Activated naive CD8-positive, alpha-beta T cell treated with anti-CD3 and anti-CD28 coated beads for 36 hours (primary cell): ENCODE measurements at places on chromosomes 2 and 18. TPM values are rescaled to one million over a fixed set of nuclear protein-coding genes. Genes with fewer than 3 reads are reported as not detected.

GRCh38 chr2:237060534-237061312 lies 25.0 kb upstream of the COPS8 start:
- peak; percentile 10 for DNase-seq

DNA sequence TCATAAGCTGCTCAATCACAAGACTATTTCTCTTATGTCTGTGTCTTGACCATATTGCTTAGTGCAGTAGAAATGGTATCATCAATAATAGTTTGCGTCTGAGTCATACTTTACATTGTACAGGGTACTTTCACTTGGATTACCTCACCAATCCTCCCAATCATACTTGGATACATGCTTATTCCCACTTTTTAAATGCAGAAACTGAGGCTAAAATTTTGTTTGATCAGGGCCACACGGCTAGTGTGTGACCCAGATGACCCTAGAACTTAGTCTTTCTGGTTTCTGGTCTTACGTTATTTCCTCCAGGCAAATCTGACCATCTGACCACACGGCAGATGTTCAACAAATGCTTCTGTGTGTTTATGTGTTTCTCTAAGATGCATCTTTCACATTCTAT lies 23.8 kb upstream of the CCL20 start:
- DNase-seq: no peak

DNA sequence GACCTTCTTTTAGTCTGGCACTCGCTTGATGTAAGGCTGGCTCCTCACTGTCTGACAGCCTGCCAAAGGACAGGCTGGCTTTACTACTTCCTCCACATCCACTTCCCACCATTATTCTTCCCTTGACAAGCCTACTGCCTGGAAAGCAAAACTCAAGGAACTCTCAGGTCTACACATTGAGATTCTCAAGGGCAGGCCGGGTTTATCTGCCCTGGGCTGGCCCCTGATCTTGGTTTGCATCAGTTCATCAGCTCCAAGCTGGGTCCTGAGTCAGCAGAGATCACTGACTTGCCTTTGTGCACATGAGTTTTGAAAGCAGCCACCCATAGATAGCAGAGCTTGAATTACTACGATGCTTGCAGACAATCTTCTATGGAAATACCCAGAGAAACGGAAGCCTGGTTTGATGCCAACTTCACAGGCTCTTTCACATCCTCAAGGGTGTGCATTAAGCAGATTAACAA lies 53.9 kb downstream of the KCTD18 start:
- no peak for DNase-seq

DNA sequence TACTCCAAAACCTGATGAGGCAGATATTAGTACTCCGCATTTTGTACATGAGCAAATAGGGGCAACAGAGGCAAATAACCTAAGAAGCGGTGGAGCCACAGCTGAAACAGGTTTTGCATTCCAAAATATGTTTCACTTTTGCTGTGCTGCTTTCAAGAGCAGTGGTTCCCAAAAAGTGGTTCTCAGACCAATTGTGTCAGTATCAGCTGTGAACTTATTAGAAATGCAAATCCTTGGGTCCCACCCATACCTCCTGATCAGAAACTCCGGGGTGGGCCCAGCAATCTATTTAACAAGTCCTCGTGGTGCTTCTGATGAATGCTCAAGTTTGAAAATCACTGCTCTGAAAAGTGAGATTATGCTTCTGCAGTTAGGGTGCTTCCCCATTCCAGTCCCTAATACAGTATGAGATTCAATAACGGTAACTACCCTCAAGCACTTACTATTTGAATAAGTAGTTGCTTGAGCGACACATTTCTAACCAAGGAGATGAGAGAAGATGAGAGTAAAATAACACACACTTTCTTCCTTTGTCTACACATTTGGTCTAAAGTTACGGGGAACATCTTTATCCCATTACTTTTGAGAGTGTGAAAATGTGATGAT lies 17.8 kb upstream of the TCF4 start:
- no peak for DNase-seq

GRCh38 chr2:128452536-128453530 lies 134.2 kb upstream of the HS6ST1 start:
- no peak for DNase-seq

GRCh38 chr18:58755304-58756010 lies 84.2 kb downstream of the MALT1 start:
- DNase-seq: no peak

- no peak for DNase-seq
These were observed 24.0 kb downstream of the SERPINB7 start for GRCh38 chr18:63799189-63799588.

DNA sequence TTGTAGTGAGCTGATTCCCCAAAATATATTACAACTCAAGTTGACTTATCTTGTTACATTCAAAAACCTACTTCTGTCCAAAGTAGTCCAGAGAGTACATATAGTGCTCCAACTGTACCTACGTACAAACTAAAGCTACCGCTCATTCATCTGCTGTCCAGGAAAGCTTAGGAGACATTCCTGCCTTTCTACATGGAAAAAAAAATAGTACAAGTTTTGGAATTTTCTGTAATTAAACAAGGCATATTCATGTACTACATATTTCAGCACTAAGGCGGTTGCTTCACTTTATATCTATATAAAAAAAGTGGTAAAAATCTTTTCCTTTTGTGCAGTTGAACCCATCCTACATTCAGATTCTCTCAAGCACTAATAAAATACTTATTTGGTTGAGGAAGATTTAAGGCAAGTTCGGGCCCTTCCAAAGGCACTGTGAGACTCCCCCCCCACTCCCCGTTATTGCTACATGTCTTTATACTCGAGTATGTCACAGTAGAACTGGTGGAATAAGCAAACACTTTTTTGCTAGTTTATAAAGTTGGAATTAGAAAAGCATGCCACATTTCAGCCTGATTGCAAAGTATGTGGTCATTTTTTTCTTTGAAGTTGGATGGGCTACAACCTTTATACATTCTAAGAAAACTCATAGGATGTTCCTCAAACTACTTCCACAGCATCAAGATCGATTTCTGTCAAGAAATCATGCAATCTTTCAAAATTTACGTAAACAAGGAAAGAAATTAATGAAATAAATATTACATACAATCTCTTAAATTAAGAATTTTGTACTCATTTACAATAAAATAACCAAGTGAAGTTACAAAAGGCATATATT lies 3.7 kb downstream of the ZFP36L2 start:
- no peak for DNase-seq

DNA sequence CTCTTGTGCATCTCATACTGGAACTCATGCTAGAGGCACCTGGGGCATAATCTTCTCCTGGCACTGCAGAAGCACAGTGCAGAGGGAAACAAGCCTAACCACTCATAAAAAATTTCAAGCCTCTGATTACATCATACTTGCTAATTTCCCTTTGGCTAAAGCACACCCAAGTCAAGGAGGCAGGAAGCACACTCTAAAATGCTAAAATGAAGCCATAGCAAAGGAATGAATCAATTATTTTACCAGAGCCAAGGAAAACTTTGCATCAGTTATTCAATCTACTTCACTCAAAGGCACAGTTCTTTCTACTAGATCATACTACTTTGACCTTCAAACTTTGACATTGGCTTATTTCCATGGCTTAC lies 79.6 kb upstream of the SPOPL start:
- DNase-seq: no peak

DNA sequence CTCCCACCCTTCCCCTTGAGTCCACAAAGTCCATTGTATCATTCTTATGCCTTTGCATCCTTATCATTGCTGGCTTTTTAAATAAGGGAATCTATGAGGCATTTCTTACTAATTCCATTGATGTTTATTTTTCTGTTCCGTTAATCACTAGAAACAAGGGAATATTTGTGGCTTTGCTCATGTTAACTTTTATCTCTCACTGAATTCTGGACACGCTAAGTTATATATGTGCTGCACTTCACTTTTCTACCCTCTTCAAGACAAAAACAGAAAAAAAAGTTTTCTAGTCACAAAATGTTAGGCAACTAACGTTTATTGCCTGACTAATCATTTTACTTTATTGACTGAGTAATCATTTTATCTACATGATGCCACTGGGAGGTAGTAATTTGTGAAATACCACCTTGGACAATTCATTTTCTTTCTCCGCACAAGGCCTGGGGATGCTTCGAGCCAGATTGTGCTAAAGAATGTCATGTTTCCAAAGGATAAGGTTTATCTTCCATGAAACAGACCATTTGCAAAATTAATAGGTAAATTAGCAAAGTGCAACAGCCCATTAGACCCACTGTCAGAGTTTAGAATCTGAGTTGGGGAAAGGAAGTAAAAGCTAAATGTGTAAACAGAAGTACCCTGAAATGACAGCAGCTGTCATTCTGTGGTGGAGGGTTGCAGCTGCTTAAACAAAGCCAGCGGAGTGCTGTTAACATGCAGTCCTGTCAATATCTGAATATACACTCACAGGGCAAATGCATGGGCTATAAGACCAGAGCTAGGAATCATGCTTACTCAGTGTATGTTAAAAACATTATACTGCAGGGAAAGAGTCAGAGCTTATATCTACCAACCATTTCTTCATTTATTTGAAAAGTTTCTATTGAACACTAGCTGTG lies 658.7 kb downstream of the CNTNAP5 start:
- DNase-seq: no peak

DNA sequence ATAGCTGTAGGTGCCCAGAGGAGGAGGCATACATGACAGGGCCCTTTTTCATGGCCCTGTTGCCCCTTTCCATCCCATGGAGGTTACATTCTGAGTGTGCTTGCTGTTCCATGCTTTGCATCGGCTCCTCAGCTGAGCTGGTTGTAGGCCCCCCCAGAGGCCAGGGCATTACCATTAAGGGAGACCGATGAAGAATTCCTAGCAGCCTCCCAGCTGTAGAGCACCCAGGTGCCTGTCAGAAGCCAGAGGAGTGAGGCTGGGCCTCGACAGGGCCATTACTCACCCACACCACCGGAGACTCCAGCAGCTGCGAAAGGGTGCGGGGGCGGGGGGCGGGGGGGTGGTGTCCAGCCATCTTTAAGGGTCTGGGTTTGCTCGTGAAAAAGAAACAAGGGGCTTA lies 72.2 kb downstream of the GALNT14 start:
- DNase-seq: no peak

GRCh38 chr2:121475811-121476571 lies 54.7 kb upstream of the RNU4ATAC start:
- DNase-seq: no peak

GRCh38 chr2:242017086-242017485 lies 147.6 kb downstream of the RTP5 start:
- DNase-seq: no peak

- DNase-seq: no peak
These were observed 158.3 kb downstream of the GLI2 start for GRCh38 chr2:120893811-120894584.

GRCh38 chr2:200453142-200453852 lies 56.6 kb downstream of the KCTD18 start:
- no peak for DNase-seq

DNA sequence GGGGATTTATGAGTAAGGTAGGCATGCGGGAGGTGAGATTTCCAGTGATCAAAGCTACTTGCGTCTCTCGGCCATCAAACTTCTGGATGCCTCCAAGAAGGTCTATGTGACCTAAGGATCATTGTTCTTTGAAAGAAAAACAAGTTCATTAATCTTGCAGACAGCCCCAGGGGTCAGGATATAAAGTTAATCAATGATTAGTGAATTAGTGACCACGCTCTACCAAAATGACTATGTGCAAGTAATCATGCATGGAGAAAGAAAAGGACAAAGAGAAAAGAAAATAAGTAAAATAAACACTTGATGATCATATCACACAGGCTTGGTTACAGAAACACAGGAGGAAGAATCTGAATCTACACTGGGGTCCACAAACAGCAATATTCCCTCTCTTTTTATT lies 42.5 kb upstream of the BCL11A start:
- DNase-seq: no peak

DNA sequence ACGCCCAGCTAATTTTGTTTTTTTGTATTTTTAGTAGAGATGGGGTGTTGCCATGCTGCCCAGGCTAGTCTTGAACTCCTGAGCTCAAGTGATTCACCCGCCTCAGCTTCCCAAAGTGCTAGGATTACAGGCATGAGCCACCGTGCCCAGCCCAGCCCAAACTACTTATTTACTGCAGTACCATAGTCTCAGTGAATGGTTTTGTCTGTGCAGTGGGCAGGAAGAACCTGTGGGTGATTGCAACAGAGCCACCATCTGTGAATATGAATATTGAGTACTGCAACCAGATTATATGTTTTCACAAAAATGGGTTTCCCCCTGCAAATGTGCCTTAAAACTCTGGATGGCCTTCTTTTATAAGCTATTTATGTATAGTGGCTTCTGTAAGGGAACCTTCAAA lies 9.1 kb downstream of the MPPE1 start:
- DNase-seq: no peak

DNA sequence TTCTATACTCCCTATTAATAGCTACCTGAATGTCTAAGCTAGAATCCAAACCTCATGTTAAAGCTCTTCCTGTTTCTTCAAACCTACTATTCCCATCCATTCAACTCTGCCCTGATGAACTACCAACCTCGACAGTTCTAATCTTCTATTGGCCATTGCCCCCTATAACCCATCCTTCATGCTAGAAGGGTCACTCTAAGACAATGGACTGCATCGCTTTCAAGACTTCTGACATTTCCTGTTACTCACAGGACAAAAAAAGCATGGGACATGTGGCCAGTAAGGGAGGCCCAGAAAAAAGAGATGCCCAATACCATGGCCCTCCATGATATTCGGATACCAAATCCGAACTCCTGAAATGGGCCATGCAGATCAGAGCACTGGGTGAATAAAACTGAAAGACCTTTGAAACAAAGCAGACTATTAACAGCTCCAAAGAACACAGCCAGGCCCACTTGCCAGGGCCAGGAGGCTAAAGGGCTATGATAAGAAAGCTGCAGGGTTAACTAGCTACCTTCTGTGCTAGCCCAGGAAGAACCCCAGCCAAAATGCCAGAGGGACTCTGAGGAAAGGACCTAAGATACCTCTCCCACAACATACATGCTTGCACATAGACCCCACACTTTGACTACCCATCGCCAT lies 4.5 kb downstream of the B4GALT6 start:
- DNase-seq: no peak

GRCh38 chr2:218996937-218997336 lies 3.7 kb upstream of the CRYBA2 start:
- no peak for DNase-seq

Gene CCDC74A
- total RNA-seq: 8.2 TPM

Gene LOXHD1
- total RNA-seq: 0.14 TPM

Gene ALPP
- not detected for total RNA-seq

Gene GAL3ST2
- not detected for total RNA-seq

Gene PTPRN
- total RNA-seq: 1.7 TPM

Gene SCG2
- not detected for total RNA-seq

Gene STON1
- total RNA-seq: 0.80 TPM

Gene ALKAL2
- total RNA-seq: not detected
